ENCODE measurements at places on chromosomes 1 and 21.

GRCh38 chr1:27575840-27576331 is 28.1 kb downstream of the AHDC1 start:
- DNase-seq = no peak

- no peak for DNase-seq
Observed at GRCh38 chr1:220921971-220922635, 42.9 kb downstream of the HLX start.

DNA sequence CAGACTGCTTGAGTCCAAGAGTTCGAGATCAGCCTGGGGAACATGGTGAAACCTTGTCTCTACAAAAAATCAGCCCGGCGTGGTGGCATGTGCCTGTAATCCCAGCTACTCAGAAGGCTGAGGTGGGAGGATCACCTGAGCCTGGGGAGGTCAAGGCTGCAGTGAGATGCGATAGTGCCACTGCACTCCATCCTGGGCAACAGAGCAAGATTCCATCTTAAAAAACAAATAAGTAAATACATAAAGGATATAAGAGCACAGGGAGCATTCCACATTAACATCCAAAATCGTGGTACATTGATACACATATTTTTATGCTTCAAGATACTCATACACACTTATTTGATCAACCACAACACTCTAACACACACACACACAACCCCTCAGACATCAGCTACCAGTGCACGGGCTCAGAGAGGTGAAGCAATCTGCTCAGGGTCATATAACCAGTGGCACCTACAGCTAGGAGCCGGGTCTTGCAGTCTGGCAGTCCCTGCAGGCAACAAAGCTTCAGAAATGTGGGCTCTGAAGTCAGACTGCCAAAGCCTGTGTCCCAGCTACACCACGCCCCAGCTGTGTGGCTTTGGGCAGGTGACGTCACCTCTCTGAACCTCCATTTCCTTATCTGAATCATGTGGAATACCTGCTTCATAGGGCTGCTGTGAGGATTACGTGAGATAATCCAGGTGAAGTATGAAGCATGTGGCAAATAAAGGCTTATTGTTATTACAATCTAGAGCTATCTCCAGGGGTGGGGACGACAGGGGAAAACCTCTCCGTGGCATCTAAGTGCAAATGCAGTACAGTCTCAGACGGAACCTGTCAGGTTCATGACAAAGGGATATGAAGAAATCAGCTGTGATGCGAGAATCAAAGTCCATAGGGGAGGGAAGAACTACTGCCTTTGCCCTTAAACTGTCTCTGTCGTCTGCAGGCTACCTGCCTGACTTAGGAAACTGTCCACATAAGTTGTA is 4.8 kb upstream of the CRYBG2 start:
- DNase-seq = no peak

- no peak for DNase-seq
Observed at GRCh38 chr1:9265968-9266367, 26.7 kb upstream of the SPSB1 start.

All from fibroblast of skin of back (primary cell).